ENCODE measurements at places on chromosomes 2 and 18. TPM values are rescaled to one million over a fixed set of nuclear protein-coding genes. Genes with fewer than 3 reads are reported as not detected.

Gene SGPP2
- 0.05 TPM for total RNA-seq

Gene GCA
- 31.4 TPM for total RNA-seq

Gene ZNF638
- 44.7 TPM for total RNA-seq

Gene LAMA1
- total RNA-seq: 1.6 TPM

Gene METTL8
- 8.1 TPM for total RNA-seq

Gene ATF2
- total RNA-seq: 33.7 TPM

Gene MC5R
- not detected for total RNA-seq

Gene FAM110C
- total RNA-seq: not detected

Gene TUBA3E
- not detected for total RNA-seq

Gene ACOXL
- total RNA-seq: not detected

Gene XDH
- total RNA-seq: not detected

Gene IL1RN
- not detected for total RNA-seq

Gene IFIH1
- total RNA-seq: 70.9 TPM

DNA sequence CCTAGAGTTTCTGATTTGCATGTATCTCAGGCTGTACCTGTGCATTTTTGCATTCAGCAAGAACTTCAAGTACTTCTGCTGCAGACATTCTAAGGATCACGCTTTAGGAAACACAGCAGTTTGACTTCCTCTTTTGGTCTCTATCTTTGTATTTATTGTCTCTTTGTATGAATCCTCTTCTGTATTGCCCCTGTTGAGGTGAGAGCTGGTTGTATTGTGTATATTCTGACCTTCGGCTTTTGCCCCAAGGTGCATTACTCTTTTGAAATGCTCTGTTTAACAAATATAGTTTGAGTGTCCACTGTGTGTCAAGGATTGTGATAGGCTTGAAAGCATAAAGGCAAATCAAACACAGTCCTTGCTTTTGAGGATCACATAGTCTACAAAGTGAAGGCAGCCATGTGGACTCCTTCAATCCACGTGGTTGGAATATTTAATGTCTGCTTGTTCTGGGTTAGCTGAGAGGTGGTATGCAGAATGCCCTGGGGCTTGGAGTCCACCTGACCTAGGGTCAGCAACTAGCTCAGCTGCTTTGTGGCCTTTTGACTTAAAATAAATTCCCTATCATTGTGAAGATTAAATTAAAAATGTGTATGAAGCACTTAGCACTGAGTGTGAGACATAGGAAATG is 108.1 kb downstream of the LYPD6 start:
- DNase-seq: no peak

DNA sequence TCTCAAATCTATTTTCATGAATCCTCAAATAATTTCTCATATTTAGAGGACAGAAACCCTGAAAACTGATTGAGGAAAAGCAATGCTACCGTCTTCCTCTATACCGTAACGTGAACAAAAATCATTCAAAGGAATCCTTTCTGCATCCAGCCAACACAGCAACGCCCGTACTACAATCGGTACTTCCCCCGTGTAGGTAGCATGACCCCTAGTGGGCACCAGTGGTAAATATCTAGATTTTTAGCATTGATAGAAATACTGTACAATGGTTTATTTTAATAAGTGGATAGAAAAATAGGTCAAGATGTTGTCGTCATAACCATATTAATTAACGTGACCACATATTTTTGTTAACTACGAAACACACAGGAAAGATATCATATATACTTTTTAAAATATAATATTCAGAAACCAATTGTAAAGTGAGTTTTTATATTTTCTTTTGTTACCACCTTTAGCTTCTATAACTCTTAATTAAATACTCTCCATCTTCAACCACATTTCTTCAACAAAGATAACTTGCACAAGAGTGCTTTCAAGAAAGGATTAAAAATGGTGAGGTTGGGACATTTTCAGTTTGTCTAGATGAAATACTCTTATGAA is 194.1 kb downstream of the SS18 start:
- DNase-seq: peak; percentile 67

DNA sequence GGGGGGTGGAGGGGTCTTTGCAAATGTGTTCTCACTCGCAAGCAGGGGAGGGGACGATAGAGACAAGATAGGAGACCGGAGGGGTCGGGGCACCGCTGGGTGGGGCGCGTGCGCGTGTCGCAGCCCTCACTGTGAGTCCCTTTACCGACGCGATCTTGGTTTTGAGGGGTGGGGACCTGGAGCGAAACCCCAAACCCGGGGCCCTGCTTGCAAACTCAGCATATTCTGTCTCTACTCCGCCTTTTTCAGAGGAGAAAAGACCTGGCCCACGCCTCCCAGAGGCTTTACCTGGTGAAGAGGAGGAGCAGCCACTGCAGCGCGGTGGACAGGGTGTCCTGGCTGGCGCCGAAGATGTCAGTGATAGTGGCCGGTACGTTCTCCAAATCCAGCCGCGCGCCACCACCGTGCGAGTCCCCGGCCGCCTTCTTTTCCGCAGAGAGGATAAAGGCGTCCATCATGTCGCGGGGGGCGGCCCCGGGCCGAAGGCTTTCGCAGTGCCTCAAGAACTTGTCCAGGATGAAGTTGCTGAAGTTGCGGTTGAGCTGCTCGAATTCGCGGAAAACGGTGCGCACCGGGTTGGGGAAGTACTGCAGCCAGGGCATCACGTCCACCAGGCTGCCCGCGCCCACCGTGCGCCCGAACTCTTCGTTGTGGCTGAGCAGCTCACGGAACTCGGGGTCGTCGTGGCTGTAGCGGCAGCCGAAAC is 1.7 kb downstream of the CYP1B1 start:
- DNase-seq: no peak

GRCh38 chr2:110904116-110904778 is 171.9 kb downstream of the ACOXL start:
- no peak for DNase-seq

- DNase-seq: no peak
Measured at GRCh38 chr2:45169339-45170190, 160.3 kb upstream of the SIX2 start.

GRCh38 chr2:162243294-162243693 is at the start of gene FAP:
Gene FAP, minus strand, starts transcription at chr2:162243445. Its CDS starts 118 bp downstream, at chr2:162243327.
- peak; percentile 77 for DNase-seq

- DNase-seq: peak; percentile 56
Measured at GRCh38 chr18:74609535-74609934, 11.9 kb downstream of the ZNF407 start.

- DNase-seq: no peak
Measured at GRCh38 chr2:112182581-112183034, 44.4 kb downstream of the FBLN7 start.

GRCh38 chr2:25251071-25251421 is 82.7 kb upstream of the POMC start:
- no peak for DNase-seq

GRCh38 chr18:68498185-68498584 is 216.7 kb downstream of the TMX3 start:
- DNase-seq: no peak

DNA sequence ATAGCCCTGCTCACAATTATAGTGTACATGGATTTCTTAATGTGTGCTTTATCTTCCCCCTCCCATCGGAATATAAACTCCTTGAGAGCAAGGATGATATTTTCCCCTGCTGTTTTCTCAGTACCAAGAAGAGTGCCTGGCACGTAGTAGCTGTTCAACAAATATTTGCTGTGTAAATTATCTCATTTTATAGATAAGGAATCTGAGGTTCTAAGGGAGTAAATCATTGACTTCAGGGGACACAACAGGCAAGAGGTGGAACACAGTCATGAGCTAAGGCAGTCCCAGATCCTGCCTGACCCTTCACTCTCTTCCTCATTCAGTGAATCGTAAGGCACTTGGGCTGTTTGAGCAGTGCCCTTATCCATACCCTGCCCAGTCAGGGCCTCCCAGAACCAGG is 187.3 kb upstream of the TNP1 start:
- DNase-seq: no peak

- no peak for DNase-seq
Measured at GRCh38 chr2:97963880-97964279, 31.9 kb downstream of the TMEM131 start.

DNA sequence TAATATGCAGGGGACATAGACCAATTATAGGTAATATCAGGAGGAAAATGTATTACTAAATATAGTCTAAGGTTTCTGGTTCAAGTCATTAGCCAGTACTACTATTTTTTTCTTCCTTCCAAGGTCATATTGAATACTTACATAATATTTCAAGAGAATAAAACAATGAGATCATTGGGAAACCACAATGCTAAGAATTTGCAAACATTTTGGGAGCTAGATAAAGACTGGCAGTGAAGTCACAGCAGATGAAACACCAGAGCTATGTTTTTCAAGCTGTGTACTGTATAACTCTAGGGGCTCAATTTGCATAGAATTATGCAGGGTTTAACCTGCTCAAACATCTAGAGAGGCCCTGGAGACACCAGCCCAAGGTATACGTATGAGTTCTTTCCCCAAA is 80.5 kb upstream of the KCNH7 start:
- no peak for DNase-seq

GRCh38 chr2:119771331-119771730 is 11.6 kb downstream of the PTPN4 start:
- DNase-seq: no peak

GRCh38 chr2:85723707-85724360 is 29.7 kb downstream of the GNLY start:
- DNase-seq: no peak

DNA sequence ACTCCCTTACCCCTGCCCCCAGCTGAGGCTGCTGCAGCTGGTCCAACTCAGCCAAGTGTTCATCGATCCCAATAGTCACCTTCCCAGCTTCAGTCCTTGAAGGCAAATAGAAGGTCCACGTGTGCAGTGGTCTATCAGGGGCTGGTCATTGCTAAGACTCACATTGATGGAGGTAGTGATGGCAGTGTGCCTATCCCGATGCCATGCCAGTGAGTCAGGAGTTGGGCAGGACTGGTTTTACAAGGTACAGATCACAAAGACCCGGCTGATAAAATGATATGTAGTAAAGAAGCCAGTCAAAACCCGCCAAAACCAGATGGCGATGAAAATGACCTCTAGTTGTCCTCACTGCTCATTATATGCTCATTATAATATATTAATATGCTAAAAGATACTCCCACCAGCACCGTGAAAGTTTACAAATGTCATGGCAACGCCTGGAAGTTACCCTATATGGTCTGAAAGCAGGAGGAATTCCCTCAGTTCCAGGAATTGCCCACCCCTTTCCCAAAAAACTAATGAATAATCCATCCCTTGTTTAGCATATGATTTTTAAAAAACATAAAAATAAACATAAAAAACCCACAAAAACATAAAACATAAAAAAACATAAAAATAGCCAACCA is 2.9 kb upstream of the C2orf80 start:
- DNase-seq: peak; percentile 58

- no peak for DNase-seq
Measured at GRCh38 chr2:171281110-171281509, 120.4 kb upstream of the TLK1 start.

GRCh38 chr18:46542545-46542944 is 114.5 kb downstream of the LOXHD1 start:
- DNase-seq: peak; percentile 43

DNA sequence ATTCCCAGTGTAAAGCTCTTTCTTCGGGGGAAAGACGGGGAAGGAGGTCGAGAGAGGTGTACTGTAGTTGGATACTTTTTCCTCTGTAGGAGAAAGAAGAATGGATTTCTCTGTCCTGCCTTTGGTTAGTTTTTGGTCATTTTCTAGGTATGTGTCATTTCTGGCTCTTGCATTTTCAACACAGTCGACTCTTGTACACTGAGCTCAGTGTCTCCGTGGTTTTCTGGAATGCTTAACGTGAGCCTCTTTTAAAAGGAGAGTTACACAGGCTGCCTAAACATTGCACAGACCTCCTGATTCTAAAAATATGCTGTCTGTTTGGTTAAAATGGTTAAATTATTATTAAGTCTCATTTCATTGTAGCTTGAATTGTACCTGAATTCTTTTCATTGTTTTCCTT is 21.8 kb upstream of the GLS start:
- peak; percentile 90 for DNase-seq

DNA sequence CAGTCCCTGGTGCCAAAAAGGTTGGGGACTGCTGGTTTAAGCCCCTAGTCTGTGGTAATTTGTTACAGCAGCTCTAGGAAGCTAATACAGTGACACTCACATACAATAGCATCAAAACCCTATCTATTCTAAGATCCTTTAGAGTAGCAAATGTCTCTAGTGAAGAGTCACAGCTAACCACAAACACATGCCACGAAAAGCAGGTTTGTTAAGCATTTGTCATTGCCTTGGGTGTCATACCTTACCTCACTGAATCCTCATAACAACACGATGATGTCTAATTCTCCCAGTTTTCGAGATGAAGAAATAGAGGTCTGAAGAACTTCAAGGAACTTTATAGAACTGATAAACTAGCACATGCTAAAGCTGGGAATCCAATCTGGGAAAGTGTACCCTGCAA is 29.6 kb upstream of the RNF152 start:
- no peak for DNase-seq

DNA sequence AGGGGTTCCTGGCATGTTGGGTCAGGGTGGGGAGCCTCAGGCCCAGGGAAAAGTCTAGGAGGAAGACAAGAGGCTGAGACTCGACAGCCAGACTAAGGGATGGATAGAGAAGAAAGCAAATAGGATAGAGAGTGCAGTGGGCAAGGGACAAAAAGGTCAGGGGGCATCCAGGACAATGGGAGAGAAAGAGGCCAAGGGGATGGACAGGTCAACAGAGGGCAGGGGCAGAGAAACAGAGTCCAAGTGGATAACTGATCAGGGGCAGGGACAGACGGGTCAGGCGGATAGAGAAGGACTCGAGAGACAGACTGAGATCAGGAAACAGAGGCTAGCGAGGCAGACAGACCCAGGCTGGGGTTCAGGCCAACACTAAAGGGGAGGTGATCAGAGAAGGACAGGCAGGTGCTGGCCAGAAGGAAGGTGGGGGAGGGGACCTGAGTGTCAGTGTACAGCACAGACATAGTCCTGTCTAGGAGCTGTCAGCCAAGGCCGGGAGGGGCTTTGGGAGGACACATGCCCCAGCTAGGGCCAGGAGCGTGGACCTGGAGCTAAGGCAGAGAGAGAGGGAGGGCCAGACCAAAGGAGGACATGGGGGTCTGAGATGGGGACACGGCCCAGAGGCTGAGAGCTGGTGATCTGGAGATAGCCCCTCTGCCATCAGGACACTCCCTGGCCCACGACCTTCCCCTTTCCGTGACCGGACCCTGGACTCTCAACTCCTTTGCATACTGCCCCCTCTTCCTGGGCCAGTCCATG is 12.2 kb downstream of the ASIC4 start:
- no peak for DNase-seq

- DNase-seq: no peak
Measured at GRCh38 chr2:151189125-151189524, 72.5 kb downstream of the RBM43 start.

- DNase-seq: no peak
Measured at GRCh38 chr2:173612354-173612753, 257.7 kb downstream of the CDCA7 start.

DNA sequence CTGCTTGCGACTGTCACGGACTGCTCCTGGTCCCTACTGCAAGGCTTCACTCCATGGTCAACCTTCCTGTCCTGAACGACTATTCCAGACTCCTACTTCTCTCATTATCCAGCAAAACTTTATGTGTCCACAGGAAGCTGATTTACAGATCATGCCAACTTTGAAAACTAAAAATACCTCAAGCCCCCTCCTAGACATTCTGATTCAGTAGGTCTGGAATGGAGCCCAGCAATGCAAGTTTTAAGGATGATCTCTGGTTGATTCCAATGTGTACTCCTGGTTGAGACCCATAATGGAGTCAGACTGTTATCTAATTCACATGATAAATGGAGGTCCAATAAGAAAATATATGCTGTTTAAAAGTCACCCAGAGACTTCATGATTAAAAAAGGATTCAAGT is 13.1 kb upstream of the LRATD1 start:
- DNase-seq: no peak

Measured in M059J (cell line).